GM13977 (cell line): ENCODE measurements at places on chromosomes 11 and 22.

- DNase-seq: no peak
Observed at GRCh38 chr11:72831521-72832300, 17.5 kb downstream of the ATG16L2 start.

DNA sequence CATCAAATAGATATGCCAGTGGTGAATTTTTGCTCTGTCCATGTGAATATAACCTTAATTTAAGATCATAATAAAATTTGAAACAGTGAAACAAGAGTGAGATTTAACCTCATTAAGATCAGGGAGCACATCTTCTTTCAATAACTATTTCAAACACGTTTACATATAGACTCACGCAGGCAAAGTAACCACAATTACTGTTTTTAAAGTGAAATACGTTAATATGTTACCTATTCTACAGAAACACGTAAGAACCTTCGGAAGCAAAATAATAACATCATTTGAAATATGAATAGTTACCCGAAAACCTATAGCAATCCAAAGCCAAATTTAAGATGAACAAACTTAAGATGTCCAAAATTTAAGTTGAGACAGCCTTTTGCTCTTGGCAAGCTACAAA, 136.2 kb upstream of the ZC3H12C start:
- no peak for DNase-seq

DNA sequence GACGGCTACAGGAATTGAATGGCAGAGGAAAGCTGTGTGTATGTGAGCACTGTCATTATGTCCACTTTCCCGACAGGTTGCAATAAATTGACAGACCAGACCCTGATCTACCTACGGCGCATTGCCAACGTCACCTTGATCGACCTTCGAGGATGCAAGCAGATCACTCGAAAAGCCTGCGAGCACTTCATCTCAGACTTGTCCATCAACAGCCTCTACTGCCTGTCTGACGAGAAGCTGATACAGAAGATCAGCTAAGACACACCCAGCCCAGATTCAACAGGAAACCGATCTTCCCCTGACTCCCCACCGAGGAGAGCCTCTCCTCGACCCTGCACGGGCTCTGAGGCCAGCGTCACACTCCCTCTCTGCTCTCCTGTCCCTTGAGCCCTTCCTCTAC, 11.5 kb upstream of the GRK2 start:
- DNase-seq: no peak

DNA sequence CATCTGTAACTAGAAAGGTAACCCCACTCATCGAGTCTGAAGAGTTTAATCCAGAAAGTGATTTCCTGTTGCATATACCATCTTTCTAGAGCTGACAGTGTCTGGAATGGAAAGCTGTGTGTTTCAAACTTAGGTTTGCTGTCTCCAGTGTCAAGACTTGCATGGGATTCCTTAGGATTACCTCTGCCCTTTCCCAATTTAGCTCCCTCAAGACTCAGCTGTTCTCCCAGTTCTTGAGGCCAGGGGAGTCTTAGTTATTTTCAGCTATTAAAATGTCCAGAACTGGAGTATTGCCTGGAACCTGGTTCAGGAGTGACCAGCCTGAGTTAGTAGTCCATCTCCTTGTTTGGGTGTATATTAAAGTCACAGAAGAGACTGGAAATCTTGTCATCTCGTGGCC, 25.0 kb upstream of the LDHA start:
- DNase-seq: no peak

- no peak for DNase-seq
Observed at GRCh38 chr11:10540546-10540914, 457 bp downstream of the RNF141 start.

DNA sequence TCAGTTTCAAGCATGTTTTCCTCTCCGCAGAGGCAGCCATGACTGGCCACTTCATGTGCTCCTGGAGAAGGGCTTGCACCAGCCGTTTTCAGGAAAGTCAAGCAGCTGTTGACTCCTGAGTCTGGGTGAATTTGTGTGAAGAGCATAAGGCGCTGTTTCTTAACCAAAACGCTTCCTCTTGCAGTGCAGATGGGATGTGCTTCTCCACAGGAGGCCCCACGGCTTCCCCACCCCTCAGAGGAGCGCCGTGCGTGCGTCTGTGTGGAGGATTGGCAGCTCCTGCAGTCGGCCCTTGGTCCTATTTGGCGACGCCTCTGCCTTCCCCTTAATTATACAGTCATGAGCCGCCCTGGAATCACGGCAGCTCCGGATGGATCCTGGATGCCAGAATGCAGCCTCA, 54.1 kb upstream of the B3GAT1 start:
- no peak for DNase-seq

GRCh38 chr22:26461188-26461810, 22.3 kb downstream of the HPS4 start:
- DNase-seq: peak; percentile 53

GRCh38 chr11:33437529-33437928, 180.3 kb downstream of the HIPK3 start:
- no peak for DNase-seq

GRCh38 chr22:49536571-49537131, 291.0 kb downstream of the BRD1 start:
- no peak for DNase-seq

- no peak for DNase-seq
Observed at GRCh38 chr11:129320494-129320893, 55.2 kb upstream of the BARX2 start.

DNA sequence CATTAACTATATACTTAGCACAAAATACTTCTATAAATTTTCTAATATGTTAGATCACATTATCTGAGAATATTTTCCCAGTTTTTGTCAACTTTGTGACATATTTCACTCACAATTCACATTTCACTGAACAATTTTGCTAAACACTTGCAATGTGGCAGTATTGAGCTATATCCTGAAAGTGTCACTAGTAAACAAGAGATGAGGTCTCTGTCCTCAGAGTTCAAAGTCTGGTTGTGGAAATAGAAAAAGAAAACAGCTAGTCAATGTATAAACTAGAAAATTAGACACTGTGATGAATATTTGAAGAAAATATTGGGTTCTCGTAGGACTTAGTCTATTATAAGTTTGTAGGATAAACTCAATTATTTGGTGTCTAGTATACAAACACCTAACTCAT, 87.4 kb upstream of the CHORDC1 start:
- no peak for DNase-seq

- DNase-seq: no peak
Observed at GRCh38 chr11:69099180-69099579, 50.4 kb downstream of the TPCN2 start.

- no peak for DNase-seq
Observed at GRCh38 chr22:39341179-39341578, 8.6 kb upstream of the SYNGR1 start.

GRCh38 chr11:63915961-63916836, 765 bp downstream of the RCOR2 start:
- DNase-seq: peak; percentile 76
